ENCODE measurements at places on chromosomes 2 and 18.

DNA sequence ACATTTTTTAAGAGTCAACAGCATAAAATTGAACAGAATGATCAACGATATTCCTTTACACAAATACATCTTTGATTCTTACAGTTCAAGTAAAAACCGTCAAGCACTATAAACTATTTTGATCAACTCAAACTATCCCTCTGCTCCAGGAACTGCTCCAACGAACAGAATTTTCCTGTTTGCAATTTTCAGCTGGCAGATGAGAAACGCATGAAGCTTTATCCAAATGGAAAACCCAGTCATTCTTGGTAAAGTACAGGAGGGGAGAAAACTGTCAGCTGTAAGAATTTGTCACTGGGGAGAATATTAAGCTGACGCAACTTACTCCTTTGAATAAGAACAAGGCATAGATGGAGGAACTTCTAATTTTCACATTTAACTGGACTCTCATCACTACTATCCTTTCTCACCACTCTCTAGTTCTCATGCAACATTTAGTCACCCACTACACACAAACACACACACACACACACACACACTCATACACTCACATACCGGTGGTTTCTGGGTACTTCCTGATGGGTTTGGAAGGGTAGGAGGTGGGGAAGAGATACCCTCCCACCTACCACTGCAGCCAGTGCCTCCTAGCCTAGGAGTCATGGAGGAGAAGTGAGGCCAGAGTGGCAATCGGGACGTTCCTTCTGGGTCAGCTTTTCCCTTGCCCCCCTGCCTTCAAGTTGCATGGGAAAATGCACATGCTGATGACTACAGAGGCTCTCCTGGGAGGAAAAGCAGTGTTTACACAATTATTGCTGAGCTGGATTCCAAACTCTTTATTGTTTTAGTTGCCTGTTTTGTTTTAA is 54.0 kb upstream of the SPATS2L start:
- DNase-seq = peak; percentile 73

DNA sequence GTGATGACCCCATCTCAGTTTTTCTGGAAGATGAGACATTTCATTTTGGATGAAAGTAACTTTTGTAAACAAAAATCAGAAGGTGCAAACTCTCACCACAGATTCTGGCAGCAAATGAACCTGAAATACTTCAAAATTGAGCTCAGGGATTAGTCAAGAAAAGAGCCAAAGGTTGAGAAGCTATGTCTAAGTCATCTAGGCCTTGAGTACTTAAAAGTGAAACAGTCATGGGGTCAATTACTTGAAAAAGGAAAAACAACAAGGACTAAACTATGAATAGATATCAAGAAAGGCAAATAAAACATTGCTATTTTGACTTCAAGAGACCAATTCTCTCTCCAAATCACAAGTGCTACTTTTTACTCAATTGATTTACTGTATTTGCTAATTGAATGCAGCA is 285.1 kb downstream of the RBM43 start:
- no peak for DNase-seq

DNA sequence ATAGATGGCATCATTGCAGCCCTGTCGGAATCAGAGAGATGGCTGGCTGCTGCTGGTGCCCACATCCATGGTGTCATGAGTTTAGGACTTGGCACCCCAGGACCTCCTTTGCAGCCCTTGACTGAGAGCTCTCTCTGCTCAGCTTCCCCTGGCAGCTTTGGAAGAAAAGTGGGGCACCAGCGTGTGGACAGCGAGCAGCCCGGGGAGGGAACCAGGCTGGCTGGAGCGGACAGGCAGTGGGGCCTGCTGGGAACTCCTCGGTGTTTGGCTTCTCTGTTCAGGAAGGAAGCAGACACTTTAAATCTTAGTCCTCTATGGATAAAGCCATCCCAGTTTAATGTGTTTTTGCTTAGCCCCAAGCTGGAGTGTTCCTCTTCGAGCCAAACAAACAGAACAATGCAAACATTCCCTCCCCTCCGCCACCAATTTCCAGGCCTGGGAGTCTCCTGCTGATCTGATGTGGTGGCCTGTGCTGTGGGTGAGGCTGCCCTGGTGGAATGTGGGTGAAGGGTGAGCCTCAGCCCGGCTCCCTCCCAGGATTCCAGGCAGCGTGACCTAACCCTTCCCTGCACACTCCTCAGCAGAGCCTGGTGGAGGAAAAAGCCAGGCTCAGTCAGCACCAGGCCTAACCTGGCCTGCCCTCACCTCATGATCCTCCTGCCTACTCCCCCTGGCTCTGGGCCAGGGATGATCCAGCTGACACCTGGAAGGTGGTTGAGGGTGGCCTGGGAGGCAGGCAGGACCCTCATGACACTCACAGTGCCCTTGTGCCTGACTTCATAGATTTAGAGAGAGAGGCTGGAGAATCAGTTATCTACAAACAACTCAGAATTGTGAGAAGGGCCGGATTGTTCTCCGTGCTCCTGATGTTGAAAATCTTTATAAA is 21.6 kb upstream of the ITGB6 start:
- peak; percentile 89 for DNase-seq

GRCh38 chr2:27796791-27797765 is 25.6 kb downstream of the MRPL33 start:
- DNase-seq = no peak

DNA sequence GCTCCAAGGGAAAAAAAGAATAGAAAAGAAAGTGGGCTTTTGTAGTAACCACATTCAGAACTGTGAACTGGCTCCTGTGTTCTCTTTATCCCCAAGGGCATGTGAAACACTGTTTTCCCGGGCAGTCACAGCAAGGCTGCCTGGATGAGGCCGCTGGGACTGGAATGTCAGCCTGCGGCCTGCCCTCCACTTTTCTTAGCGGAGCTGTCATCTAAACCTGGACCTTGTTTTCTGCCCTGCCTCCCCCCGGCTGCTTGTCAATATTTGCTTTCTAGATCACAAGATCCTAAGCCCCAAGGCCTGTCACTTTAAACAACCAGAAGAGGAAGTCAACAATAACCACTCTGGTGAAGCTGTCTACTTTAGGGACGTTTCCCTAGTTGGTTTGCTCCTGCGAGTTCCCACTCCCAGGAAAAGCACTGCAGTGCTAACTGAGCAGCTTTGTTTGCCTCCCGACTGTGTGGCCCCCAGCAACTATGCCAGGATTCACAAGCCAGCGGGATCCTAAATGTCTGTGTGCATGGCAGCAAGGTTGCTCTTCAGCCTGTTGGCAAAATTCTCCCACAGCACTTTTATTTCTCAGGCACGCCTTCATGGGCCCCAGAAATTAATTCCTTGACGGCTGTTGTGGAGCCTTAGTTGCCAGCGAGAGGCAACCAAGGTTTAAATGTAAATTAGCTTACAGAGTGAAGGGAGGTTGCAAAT is 30.6 kb downstream of the SOWAHC start:
- DNase-seq = peak; percentile 21

- DNase-seq = peak; percentile 75
Observed at GRCh38 chr2:127637725-127638252, 8.2 kb upstream of the GPR17 start.

GRCh38 chr2:134218414-134218813 is 35.5 kb upstream of the MGAT5 start:
- no peak for DNase-seq

DNA sequence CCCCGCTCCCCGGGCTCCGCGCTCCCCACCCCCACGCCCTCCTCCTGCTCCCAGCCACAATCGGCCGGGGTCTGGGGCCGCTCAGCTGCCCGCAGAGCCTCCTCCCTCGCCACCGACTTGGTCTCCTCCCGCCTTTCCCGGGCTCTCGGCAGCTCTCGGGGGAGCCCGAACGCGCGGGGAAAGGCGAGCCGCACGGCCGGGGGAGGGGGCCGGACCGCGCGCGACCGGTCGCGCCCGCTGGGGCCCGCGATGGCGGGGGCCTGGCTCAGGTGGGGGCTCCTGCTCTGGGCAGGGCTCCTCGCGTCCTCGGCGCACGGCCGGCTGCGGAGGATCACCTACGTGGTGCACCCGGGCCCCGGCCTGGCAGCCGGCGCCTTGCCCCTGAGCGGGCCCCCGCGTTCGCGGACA is 327 bp downstream of the LTBP1 start:
- DNase-seq = no peak

- no peak for DNase-seq
Observed at GRCh38 chr2:17620280-17620679, 79.8 kb downstream of the VSNL1 start.
